ENCODE measurements at places on chromosomes 1 and 21.

DNA sequence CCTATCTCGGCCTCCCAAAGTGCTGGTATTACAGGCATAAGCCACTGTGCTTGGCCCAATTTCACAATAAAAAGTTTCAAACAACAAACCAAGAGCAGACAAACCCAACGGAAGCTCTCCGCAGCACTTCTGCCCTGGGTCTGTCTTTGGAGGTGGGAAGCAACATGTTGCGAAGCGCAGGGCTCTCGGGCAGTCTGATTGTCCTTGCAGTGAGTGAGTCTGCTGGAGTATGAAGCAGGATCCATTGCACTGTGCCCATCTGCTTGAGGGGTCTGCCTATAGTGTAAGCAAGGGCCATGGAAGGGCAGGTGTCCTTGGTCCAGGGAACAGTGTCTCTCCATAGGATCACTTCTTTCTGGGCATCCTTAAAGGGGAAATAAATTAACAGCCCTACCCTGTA is 14.6 kb upstream of the PARP1 start:
- DNase-seq = no peak

- DNase-seq = no peak
Measured at GRCh38 chr1:71232786-71233185, 152.0 kb upstream of the ZRANB2 start.

DNA sequence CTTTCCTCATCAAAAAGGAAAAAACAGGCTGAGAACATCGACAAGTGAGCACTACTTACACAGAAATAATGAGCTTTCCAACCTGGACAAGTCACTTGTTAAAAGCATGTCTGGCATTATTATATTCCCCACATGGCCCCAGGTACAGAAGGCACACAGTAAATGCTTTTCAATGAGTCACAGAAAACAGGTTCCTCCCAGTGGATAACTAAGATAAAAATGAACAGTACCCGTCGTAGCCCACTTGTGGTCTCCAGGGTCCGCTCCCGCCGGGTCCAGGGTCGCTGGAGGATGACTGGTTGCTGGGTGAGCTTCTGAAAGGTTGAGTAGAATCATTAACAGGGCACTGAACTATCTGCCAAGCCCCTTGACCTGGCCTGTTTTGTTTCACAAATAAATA is 186.6 kb downstream of the SIPA1L2 start:
- DNase-seq = no peak

- DNase-seq = no peak
Measured at GRCh38 chr1:61724506-61724812, 482 bp downstream of the TM2D1 start.

DNA sequence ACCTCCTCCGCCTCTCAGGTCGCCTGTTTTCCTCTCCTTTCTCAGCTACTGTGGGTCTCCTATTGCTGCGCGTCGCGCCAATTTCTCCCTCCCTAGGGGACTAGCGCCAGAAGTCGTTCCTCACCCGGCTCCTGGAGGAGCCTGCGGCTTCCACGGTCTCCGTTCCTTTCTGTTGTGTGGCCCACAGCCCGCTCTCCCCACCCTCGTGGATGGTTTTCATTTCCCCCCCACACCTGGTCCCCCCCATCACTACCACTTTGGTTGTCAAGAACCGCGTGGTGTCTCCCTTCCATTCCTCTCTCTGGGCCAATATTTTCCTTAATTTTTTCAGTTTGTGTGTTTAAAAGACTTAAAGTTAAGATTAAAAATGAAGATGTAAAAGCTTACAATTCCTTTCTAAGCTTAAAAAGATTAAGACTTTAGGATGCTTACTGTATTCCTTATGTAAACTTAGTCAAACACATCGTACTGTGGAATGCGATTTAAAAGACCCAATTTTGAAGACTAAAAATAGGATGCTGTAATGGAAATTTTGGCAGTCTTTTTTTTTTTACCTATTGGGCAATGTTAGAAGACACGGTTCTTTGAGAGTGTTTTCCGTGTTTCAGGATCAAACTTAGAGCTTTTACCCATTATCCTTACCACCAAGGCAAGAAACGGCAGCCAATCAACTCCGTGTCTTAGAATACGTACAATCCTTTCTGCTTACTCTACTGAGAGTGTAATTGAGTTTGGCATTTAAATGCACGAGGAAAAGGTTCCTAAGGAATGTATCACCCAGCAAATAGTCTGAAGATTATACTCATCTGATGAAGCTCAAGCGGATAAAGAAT is 773 bp downstream of the CNST start:
- no peak for DNase-seq

DNA sequence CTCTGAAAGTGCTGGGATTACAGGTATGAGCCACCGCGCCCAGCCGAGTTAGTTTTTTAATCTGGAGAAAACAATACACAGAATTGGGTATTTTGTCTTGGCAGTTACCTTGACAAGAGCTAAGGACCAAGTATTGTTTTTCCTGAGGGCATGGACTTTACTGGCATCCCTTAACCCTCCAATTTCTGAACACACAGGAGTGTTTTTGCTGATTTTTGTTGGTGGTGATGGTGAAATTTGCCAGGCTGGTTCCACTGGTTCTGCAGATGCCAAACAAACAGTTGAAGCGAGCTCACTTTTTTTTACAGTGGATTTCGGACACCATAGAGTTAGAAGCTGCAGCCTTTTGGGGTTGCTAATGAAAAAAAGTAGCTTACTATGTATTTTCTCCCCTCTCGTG is 37.2 kb upstream of the SH3D21 start:
- DNase-seq = no peak

- no peak for DNase-seq
Measured at GRCh38 chr1:158037866-158038359, 44.5 kb downstream of the KIRREL1 start.

- DNase-seq = no peak
Measured at GRCh38 chr21:44052830-44053226, 40.7 kb downstream of the TRAPPC10 start.

- no peak for DNase-seq
Measured at GRCh38 chr1:232627645-232628334, 2.1 kb downstream of the SIPA1L2 start.

DNA sequence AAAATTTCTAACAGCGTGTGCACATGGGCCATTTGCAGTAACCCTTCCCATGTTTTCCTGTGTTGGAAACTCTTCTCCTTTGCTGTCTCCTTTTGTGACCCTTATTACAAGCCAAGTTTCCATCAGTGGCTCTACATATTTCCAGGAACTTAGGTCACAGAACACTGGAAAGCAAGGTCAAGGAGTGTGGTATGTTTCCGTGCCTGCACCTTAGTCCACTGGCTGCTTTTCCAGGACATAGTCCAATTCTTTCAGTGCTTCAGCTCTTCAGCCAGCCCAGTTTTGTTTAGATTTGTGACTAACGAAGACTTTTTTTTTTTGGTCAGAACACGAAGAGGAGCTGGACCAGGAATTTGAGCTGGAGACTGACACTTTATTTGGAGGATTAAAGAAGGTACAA is 33.8 kb downstream of the HHAT start:
- DNase-seq = no peak

Data from stimulated activated CD4-positive, alpha-beta T cell treated with anti-CD3 and anti-CD28 coated beads, Interleukin-2, amount 100 ng/mL, for 24 hours (primary cell).